Gastrocnemius medialis (tissue), 4 donors: ENCODE measurements at places on chromosomes 5 and 9. TPM values are rescaled to one million over a fixed set of nuclear protein-coding genes. Genes with fewer than 3 reads are reported as not detected.
A peak's percentile ranks its signal among the peaks of the same experiment; 100 is the strongest.

DNA sequence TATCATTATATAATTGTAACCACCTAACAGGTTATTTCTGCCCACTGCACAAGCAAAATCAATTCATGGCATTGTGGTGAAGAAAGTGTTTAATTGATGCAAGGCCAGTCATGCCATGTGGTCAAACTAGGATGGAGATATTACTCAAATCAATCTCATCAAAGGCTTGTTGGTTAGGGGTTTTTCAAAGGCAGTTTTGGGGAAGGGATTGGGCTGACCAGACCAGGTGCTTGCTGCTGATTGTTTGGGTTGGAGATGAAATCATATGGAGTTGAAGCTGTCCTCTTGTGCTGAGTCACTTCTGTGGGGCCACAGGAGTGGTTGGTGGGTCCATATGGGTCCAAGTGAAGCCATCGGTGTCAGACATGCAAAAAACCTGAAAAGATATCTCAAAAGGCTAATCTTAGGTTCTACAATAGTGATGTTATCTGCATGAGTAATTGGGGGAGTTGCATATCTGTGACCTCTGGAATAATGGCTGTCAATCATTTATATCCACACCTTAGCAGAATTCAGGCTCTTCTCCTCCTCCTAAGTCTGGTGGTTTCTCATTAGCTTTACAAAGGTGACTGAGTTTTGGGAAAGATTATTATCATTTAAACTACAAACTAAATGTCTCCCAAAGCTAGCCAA lies 44.9 kb downstream of the HMGCS1 start:
- no peaks in the 10 kb centered on the region for H3K36me3 ChIP-seq
- H3K4me1 ChIP-seq, result no peaks in the 10 kb centered on the region
- no peaks in the 10 kb centered on the region for H3K27me3 ChIP-seq
- no peak overlapping the region for H3K4me3 ChIP-seq
- no peak for DNase-seq

- peaks cover 6% of the 10 kb centered on the region for H3K36me3 ChIP-seq
- no peaks in the 10 kb centered on the region for H3K27me3 ChIP-seq
- no peak overlapping the region for H3K4me3 ChIP-seq
- no peak for DNase-seq
These were observed 16.2 kb downstream of the PPP2CA start for GRCh38 chr5:134209477-134210245.

DNA sequence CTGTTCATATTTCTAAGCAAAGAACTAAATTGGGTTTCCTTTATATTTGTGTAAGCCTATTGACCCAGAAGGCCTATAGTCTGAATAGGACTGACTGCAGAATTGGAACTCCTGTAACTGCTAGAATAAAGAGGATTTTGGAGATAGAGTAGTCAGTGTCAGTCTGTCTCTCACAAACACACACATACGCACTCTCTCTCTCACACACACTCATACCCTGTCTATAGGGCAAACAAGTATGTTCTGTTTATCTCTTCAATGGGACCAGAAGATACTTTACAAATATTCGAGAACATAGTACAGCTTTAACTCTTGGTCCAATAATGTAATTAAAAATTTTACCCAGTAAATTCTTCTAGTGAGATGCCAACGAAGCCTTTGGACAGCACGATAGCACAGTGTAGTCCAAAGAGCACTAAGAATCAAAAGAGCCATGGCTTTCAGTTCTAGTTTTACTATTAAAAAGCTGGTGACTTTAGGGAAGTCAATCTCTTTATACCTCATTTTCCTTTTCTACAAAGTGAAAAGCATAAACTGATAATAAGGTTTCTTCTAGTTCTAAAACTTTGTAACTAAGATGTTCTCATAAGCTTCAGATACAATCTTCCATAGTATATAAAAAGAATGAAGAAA lies 19.3 kb downstream of the ABHD17B start:
- no peak overlapping the region for H3K27ac ChIP-seq
- H3K27me3 ChIP-seq, result no peaks in the 10 kb centered on the region
- no peak for DNase-seq
- H3K4me3 ChIP-seq, result no peak overlapping the region
- no peaks in the 10 kb centered on the region for H3K36me3 ChIP-seq

DNA sequence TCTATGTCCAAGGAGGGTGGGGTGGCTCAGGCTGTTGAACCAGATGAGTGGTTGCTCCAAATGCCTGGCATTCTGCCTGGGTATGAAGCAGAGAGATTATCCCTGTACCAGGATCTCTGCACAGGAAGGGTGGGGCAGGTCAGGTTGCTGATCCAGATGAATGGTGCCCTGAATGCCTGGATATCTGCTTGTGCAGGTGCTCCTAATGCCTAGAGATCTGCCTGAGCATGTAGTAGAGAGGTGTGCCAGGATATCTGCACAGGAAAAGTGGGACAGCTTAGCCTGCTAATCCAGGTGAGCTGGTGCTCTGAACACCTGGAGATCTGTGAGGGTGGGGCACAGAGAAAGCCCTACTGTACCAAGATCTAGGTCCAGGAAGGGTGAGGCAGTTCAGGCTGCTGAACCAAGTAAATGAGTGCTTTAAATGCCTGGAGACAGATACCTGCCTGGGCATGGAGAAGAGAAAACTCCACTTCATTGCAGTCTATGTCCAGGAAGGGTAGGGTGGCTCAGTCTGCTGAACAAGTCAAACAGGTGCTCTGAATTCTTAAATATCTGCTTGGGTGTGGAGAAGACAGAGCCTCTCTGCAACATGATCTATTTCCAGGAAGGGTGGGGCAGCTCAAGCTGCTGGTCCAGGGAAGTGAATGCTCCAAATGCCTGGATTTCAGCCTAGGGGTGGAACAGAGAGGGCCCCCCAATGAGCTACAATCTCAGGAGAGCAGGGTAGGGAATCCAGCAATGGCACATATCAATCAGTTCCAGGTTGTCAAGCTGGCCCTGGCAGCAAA lies 189.4 kb upstream of the DMRTA1 start:
- H3K27me3 ChIP-seq, result no peaks in the 10 kb centered on the region
- no peak for DNase-seq

DNA sequence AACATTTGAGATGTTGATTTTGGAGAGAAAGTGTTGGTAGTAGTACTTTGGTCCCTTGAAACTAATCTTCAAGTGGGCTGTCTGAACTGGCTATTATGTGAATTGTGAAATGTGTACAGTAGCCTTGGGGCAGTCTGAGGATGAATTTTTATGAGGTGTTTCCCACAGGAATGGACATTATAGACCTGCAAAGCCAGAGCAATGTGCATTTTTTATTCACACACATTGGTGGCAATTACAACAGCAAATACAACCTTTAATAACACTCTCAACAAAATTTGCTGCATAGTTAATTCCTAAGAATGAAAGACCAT lies 147.0 kb downstream of the PAM start:
- no peak overlapping the region for H3K4me3 ChIP-seq
- no peak overlapping the region for H3K27ac ChIP-seq
- no peaks in the 10 kb centered on the region for H3K4me1 ChIP-seq
- H3K27me3 ChIP-seq, result no peaks in the 10 kb centered on the region

CEL gene
- total RNA-seq, result 0.13 TPM

DNA sequence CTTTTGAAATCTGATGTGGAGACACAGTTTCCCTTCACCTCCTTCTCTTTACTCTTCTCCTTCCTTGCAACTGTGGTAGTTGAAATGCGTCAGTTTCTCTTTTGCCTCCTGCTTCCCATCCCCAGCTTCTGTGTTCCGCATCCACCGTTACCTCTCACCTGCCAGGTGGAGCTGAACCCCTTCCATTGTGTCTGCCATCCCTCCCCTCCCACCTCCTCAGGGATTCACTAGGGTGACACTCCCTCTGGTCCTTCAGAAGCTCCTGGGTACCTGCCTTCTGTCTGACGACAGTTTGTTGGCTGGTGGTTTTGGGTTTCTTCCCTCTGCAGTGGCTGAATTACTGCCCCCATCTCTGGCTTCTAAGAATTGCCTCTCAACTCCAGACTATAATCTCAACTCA lies 132.1 kb downstream of the SLC24A2 start:
- H3K4me3 ChIP-seq, result no peak overlapping the region
- no peak for DNase-seq
- no peak overlapping the region for H3K27ac ChIP-seq
- H3K4me1 ChIP-seq, result no peaks in the 10 kb centered on the region

GRCh38 chr9:114339130-114339908 lies 9.7 kb downstream of the ORM2 start:
- H3K27ac ChIP-seq, result no peak overlapping the region
- H3K4me1 ChIP-seq, result no peaks in the 10 kb centered on the region
- H3K4me3 ChIP-seq, result no peak overlapping the region
- DNase-seq, result no peak

- H3K27me3 ChIP-seq, result no peaks in the 10 kb centered on the region
- no peak overlapping the region for H3K27ac ChIP-seq
- no peaks in the 10 kb centered on the region for H3K4me1 ChIP-seq
- H3K4me3 ChIP-seq, result no peak overlapping the region
These were observed 273.5 kb upstream of the CCNG1 start for GRCh38 chr5:163163858-163164257.

DNA sequence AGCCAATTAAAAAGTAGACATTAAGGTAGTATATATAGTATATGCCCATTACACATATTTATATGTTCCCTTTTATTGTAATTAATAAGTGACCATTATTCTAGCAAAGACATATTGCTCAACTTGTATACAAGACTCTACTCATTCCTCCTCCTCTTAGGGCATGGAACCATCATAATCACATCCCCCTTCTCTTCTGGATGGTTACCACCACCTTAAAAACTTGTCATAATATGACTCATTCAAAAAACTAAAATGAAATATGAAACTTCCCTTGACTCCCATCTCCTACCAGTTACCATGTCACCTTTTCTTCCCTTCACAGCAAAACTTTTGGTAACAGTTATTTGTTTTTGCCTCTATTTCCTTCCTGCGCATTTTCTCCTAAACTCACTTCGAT lies 438.7 kb downstream of the KDM4C start:
- no peaks in the 10 kb centered on the region for H3K27me3 ChIP-seq
- H3K4me1 ChIP-seq, result no peaks in the 10 kb centered on the region
- H3K4me3 ChIP-seq, result no peak overlapping the region
- H3K36me3 ChIP-seq, result no peaks in the 10 kb centered on the region
- DNase-seq, result no peak
- no peak overlapping the region for H3K27ac ChIP-seq

DNA sequence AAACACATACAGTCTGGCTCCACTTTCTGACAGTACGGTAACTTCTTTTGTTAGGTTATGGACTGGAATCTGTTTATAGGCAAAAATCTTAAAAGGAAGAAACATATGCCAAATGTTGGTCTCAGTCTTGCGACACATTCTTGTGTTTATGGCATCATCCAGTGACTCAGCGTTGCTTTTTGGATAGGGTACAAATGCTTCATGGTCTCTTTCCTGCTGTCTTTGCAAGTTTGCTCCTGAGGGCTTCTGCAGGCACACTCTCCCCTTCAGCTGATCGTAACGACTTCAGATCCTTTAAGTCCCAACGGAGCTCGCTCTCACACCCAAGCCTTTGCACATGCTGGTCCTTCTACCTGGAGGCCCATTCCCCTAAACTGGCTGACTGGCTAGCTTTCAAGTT lies 23.6 kb upstream of the TNFSF8 start:
- H3K36me3 ChIP-seq, result no peaks in the 10 kb centered on the region
- H3K27ac ChIP-seq, result no peak overlapping the region

DNA sequence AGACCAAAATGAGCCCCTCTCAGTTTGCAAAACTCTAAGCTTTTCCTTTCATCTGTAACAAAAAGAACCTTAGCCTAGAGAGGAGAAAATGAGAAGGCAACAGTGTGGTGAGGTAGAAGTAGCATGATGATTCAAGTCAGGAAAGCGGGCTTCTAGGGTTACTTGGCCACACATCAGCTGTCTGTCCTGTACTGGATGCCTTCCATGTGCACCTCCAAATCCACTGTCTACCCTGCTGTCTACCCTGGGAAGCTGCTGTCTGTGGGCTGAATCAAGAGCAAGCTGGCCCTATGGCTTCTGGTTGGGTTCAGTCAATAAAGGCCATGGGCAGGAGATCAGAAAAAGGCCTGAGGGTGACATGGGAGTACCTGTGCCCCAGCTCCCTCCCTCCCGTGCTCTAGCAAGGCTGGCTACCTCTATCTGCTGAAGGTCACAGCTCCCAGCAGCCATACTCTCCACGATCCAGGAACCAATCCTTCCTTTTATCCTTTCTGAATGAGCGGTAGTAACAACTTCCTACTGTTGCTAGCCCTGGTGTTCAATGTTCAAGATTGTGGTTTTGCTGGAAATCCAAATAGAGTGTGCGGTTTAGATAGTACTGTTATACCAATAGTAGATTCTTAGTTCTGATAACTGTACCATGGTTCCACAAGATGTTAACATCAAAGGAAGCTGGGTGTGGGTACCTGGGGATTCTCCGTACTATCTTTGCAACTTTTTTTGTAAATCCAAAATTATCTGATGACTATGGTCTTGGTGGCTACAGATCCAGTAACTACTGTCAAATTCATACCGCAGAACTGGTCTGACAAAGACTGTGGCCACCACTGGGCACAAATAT lies 191.0 kb downstream of the ESM1 start:
- no peak overlapping the region for H3K4me3 ChIP-seq
- H3K27ac ChIP-seq, result no peak overlapping the region
- H3K36me3 ChIP-seq, result no peaks in the 10 kb centered on the region
- H3K4me1 ChIP-seq, result no peaks in the 10 kb centered on the region

- H3K4me1 ChIP-seq, result peaks cover 26% of the 10 kb centered on the region
- DNase-seq, result peak; percentile 19
- peak overlapping the region; percentile 54 for H3K4me3 ChIP-seq
- H3K27ac ChIP-seq, result no peak overlapping the region
- H3K27me3 ChIP-seq, result peaks cover 96% of the 10 kb centered on the region
These were observed 2.9 kb upstream of the PAX5 start for GRCh38 chr9:37036776-37037502.

IL5 gene
- total RNA-seq, result not detected

SPINK4 gene
- total RNA-seq, result not detected

GPR151 gene
- total RNA-seq, result not detected

- no peaks in the 10 kb centered on the region for H3K4me1 ChIP-seq
- no peaks in the 10 kb centered on the region for H3K36me3 ChIP-seq
- H3K4me3 ChIP-seq, result no peak overlapping the region
- no peaks in the 10 kb centered on the region for H3K27me3 ChIP-seq
These were observed 285.3 kb upstream of the DMRT1 start for GRCh38 chr9:556199-556598.

- H3K36me3 ChIP-seq, result no peaks in the 10 kb centered on the region
- H3K4me3 ChIP-seq, result no peak overlapping the region
- no peak for DNase-seq
- H3K27me3 ChIP-seq, result no peaks in the 10 kb centered on the region
These were observed 1124.2 kb upstream of the WWC1 start for GRCh38 chr5:167167191-167167795.

ABLIM3 gene
- total RNA-seq, result 155 TPM

DNA sequence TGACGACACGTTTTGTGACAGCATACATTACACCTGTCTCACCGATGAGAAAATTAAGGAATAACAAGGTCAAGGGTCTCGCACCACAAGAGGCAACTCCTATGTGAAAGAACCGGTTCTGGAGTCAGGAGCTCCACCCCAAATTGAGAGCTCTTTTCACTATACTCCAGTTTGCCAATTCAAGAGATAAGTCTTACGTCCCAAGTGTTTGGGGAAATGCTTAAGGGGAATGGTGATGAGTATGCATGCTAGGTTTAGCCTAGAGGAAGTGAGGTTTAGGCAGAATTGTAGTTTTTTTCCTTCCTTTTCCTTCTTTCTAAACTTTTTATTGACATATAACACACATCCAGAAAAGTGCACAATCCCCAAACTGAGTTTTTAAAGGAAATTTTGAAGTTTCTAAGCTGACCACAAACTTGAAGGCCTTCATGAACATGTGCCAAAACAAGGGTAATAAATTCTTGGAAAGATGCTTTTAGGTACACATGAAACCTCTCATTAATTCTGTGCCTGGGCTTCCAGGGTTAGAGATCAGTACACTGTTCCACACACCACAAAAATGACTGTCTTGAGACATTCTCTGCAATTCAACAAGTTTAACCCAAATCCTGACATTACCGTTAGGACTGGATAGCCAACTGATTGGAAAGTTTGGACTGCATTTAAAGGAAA lies 127.6 kb upstream of the SLC1A3 start:
- no peaks in the 10 kb centered on the region for H3K4me1 ChIP-seq
- H3K27ac ChIP-seq, result no peak overlapping the region
- no peak overlapping the region for H3K4me3 ChIP-seq
- H3K27me3 ChIP-seq, result no peaks in the 10 kb centered on the region
- no peak for DNase-seq

DAPK1 gene
- total RNA-seq, result 1.2 TPM
